ENCODE measurements at places on chromosomes 1 and 21.

DNA sequence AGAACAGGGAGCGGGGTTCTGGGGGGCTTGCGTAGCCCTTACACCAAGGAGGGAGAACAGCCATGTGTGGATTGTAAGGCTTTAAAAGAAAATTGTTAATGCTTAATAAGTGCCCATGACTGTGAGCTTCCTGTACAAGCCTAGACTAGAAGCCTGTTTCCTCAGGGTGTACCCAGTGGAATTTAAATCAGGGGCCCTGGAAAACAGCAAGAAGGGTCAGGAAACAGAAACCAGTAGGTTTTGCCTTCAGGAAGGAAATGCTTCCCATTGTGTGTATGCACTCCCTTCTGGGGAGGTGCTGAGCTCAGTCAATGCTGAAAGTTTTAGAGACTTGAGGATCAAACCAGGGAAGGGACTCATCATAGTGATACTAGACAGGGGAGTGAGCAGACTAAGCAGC, 12.7 kb downstream of the UTP11 start:
- no peak for DNase-seq

DNA sequence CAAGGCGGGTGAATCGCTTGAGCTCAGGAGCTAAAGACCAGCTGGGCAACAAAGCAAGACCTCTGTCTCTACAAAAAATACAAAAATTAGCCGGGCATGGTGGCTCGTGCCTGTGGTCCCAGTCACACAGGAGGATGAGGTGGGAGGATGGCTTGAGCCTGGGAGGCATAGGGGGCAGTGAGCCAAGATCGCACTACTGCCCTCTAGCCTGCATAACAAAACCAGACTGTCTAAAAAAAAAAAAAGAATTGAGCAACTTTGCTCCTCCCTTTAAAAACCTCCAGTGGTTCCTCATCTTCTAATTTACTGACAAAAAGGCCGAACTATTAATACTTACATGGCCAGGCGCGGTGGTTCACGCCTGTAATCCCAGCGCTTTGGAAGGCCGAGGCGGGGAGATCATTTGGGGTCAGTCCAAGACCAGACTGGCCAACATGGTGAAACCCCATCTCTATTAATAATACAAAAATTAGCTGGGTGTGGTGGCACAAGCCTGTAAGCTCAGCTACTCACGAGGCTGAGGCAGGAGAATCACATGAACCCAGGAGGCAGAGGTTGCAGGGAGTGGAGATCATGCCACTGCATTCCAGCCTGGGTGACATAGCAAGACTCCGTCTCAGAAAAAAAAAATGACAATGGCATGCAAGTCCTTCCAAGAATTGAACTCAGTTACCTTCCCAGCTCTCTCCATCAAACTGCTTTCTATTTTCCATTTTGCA, 4.4 kb downstream of the ACBD3 start:
- DNase-seq = no peak

- no peak for DNase-seq
Measured at GRCh38 chr1:25755475-25756125, 44.4 kb upstream of the SELENON start.

DNA sequence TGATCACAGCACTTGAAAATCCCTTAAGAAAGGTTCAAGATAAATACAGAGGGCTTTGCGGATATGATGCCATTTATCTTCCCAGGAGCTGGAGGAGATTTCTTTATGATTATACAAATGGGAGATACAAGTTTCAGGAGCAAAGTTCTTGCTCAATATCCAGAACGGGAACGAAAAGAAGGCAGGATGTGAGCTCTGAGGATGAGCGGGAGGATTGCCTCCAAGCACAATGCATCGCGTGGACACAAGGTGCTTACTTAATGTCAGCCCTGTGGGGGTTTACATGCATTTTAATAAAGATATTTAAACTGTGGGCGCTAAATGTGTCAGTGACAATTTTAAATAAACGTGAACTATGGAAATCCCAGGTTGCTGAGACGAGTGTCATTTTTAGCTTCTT, 59.0 kb downstream of the SYT6 start:
- no peak for DNase-seq

GRCh38 chr1:205497351-205497750, 7.1 kb upstream of the CDK18 start:
- DNase-seq = no peak

DNA sequence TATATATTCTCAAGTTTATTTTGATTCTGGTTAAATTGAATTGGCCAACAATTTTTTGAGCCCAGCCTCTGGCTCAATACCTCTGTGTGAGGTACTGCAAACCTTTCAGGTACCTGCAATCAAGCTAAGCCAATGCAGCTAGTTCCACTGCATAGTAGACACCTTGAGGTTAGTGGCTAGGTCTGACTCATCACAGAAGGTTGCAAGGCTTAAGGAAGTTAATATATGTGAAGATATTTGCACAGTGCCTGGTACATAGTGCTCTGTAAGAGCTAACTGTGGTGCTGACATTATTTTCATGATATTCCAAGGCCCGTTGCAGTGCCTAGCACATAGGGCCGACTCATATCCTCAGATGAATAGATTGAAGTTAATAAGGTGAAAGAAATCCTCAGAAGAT, 330.5 kb upstream of the KAZN start:
- DNase-seq = no peak

GRCh38 chr1:50705041-50705440, 255.0 kb downstream of the FAF1 start:
- DNase-seq = no peak

DNA sequence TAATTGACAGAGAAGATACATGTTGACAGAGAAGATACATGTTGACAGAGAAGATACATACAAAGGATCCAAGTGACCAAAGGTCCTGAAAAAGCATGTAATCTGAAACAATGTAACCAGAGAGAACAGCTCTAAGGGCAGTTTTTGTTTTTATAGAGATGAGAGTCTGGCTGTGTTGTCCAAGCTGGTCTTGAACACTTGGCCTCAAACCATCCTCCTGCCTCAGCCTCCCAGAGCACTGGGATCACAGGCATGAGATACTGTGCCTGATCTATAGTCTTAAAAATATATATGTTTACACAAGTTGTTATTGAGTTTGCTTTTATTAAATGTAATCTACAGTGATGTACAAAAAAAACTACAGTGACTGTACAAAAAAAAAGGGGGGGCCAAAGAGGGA, 12.5 kb downstream of the MEAF6 start:
- no peak for DNase-seq

GRCh38 chr1:159873530-159874143, 11.2 kb upstream of the VSIG8 start:
- no peak for DNase-seq

DNA sequence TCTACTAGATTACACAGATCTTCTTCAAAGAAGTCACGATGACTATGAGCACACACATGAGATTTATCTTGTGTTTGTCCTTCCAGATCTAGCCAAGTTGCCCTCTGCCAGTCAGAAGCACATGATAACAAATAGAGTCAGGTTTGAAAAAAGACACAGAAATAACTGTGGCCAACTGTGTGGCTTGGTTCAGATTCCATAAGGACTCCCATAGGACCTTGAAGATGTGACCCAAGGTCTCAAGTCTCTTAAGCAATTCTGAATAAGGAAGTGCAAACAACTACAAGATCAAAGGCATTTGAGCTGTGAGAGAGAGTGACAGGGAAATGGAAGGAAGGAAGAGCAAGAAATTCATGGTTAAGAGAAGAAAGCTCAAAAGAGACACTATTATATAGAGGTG, 194.0 kb downstream of the PLPP3 start:
- no peak for DNase-seq

DNA sequence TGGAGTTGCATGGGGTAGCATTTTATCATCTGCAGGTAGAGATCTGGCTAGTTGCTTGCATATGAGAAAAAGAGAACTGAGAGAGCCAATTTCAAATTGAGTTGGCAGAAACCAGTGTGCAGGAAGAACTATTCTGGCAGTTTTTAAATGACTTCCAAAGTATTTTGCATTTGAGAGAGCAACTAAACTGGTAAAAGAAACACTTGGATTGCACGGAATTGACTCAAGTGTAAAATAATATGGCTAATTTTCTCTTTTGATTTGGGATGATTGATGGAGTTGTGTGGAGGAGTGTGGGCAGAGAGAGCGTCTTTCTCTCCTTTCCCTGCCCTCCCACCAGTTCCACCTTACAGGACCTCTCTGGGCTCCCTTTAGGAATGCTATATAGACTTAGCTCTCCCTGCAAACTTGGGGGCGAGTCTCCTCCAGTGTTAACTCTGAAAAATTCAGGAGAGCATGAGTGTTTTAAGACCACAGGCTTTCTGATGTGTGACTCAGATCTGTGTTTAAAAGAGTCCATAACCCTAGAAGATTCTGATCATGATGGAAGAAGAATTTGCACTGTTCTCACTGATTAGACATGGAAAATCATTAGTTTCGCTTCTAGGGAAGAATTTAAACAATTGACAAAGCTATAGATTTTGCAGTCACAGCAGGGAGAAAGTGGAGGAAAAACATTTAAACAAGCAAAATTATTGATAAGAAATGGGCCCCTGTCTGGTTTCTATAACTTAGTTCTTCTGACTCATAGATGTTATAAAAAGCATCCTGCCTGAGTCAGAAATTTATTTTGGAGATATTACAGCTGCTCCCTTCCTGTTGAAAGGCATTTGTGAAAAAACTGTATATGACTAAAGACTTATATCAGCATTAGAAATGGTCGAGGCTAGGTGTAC, 24.9 kb upstream of the CTBS start:
- no peak for DNase-seq

- no peak for DNase-seq
Measured at GRCh38 chr21:44765231-44766013, 36.2 kb downstream of the UBE2G2 start.

DNA sequence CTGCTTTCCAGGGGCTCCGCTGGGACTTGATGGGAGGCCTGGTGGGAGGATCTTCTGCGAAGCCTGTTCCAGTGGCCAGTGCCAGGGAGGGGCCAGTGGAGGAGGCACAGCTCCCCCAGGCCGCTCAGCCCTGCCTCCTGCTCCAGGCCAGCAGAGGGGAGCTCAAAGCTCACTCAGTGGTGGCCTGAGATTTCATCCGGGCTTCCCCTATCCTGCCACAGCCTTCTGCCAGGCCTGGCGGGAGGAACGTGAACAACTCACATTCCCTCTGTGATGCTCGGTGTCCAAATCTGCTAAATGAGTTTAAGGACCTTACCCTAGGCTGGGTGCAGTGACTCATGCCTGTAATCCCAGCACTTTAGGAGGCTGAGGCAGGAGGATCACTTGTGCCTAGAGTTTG, 3.3 kb downstream of the CLCNKB start:
- DNase-seq = no peak

Measured in stimulated activated CD8-positive, alpha-beta memory T cell treated with anti-CD3 and anti-CD28 coated beads, Interleukin-15, amount 100 ng/mL, for 4 hours (primary cell).